BJ (cell line): ENCODE measurements at places on chromosomes 12 and 14. TPM values are rescaled to one million over a fixed set of nuclear protein-coding genes. Genes with fewer than 3 reads are reported as not detected.

IGF1 gene
- 1.5 and 2.4 TPM in 2 replicates for polyA plus RNA-seq

RTL1 gene
- not detected in 2 replicates for polyA plus RNA-seq

ANO4 gene
- polyA plus RNA-seq, result 7.1 and 8.0 TPM in 2 replicates

C14orf39 gene
- not detected in 2 replicates for polyA plus RNA-seq

KRT80 gene
- 4.2 and 5.9 TPM in 2 replicates for polyA plus RNA-seq

RPS6KA5 gene
- polyA plus RNA-seq, result 0.22 and 0.39 TPM in 2 replicates

LTBP2 gene
- 27.5 and 41.1 TPM in 2 replicates for polyA plus RNA-seq

UTP20 gene
- 5.2 and 9.7 TPM in 2 replicates for polyA plus RNA-seq

PRH2 gene
- polyA plus RNA-seq, result 0.18 TPM in 1 of 2 replicates, not detected in the other

FBLN5 gene
- polyA plus RNA-seq, result 135 and 158 TPM in 2 replicates

POTEG gene
- polyA plus RNA-seq, result not detected in 2 replicates

CTSG gene
- polyA plus RNA-seq, result not detected in 2 replicates

RNU4-1 gene
- polyA plus RNA-seq, result not detected in 2 replicates

CLEC1B gene
- not detected in 2 replicates for polyA plus RNA-seq

TRHDE gene
- 17.1 and 44.1 TPM in 2 replicates for polyA plus RNA-seq

MANSC4 gene
- polyA plus RNA-seq, result not detected in 2 replicates

C12orf56 gene
- not detected in 2 replicates for polyA plus RNA-seq

PRKAG1 gene
- 94.1 and 127 TPM in 2 replicates for polyA plus RNA-seq

TMEM30B gene
- 0.06 and 0.32 TPM in 2 replicates for polyA plus RNA-seq

SLC5A8 gene
- polyA plus RNA-seq, result not detected in 2 replicates

SOX5 gene
- 0.13 and 0.16 TPM in 2 replicates for polyA plus RNA-seq

KRT73 gene
- not detected in 2 replicates for polyA plus RNA-seq

WIF1 gene
- not detected in 2 replicates for polyA plus RNA-seq

CYP27B1 gene
- 0.76 and 0.91 TPM in 2 replicates for polyA plus RNA-seq

GUCY2C gene
- not detected in 2 replicates for polyA plus RNA-seq

GYS2 gene
- polyA plus RNA-seq, result not detected in 2 replicates

KLRK1 gene
- not detected in 2 replicates for polyA plus RNA-seq

KRT84 gene
- not detected in 2 replicates for polyA plus RNA-seq

SLC2A14 gene
- not detected in 2 replicates for polyA plus RNA-seq

PRIMA1 gene
- polyA plus RNA-seq, result not detected in 2 replicates

SERPINA6 gene
- polyA plus RNA-seq, result not detected in 2 replicates

SLCO1C1 gene
- polyA plus RNA-seq, result not detected in 2 replicates

SLC7A8 gene
- 2.8 and 4.6 TPM in 2 replicates for polyA plus RNA-seq

SYNDIG1L gene
- polyA plus RNA-seq, result not detected in 2 replicates

IL25 gene
- polyA plus RNA-seq, result not detected in 2 replicates

LGMN gene
- 112 and 116 TPM in 2 replicates for polyA plus RNA-seq

BICDL1 gene
- 0.02 TPM in 2 replicates for polyA plus RNA-seq

SMOC1 gene
- not detected in 2 replicates for polyA plus RNA-seq

CLEC4D gene
- not detected in 2 replicates for polyA plus RNA-seq

EIF2S1 gene
- polyA plus RNA-seq, result 34.4 and 116 TPM in 2 replicates

ASCL1 gene
- 0.07 TPM in 1 of 2 replicates, not detected in the other for polyA plus RNA-seq

CCDC92 gene
- polyA plus RNA-seq, result 26.8 and 35.9 TPM in 2 replicates

OVCH1 gene
- 0.05 and 0.06 TPM in 2 replicates for polyA plus RNA-seq

A2M gene
- 171 and 198 TPM in 2 replicates for polyA plus RNA-seq

APOF gene
- not detected in 2 replicates for polyA plus RNA-seq

MUCL1 gene
- polyA plus RNA-seq, result not detected in 2 replicates

SSTR1 gene
- polyA plus RNA-seq, result 42.2 and 55.9 TPM in 2 replicates

NGB gene
- 0.05 TPM in 1 of 2 replicates, not detected in the other for polyA plus RNA-seq

CLMN gene
- polyA plus RNA-seq, result 0.13 and 0.27 TPM in 2 replicates
